Liver (tissue), 10 donors: ENCODE measurements at places on chromosomes 1 and 21. TPM values are rescaled to one million over a fixed set of nuclear protein-coding genes. Genes with fewer than 3 reads are reported as not detected.

GRCh38 chr1:151867765-151868411, 14.4 kb upstream of the THEM5 start:
- no peak for DNase-seq

Gene HSD11B1
- total RNA-seq: 0.09 TPM

Gene LCE1C
- total RNA-seq: not detected

Gene C1QC
- total RNA-seq: 57.6 TPM

- no peak for DNase-seq
Measured at GRCh38 chr21:36820176-36821031, 121.5 kb downstream of the SIM2 start.
